ENCODE measurements at places on chromosomes 12 and 14.

GRCh38 chr14:93051600-93052546 is 63.9 kb downstream of the ITPK1 start:
- DNase-seq = no peak

GRCh38 chr14:58954901-58955861 is 233.3 kb upstream of the DAAM1 start:
- no peak for DNase-seq

- no peak for DNase-seq
These were observed 1.1 kb downstream of the CLECL1 start for GRCh38 chr12:9731797-9732196.

- no peak for DNase-seq
These were observed 14.3 kb upstream of the LGALS3 start for GRCh38 chr14:55114720-55115119.

- no peak for DNase-seq
These were observed 61.5 kb downstream of the SPATS2 start for GRCh38 chr12:49428793-49429192.

- no peak for DNase-seq
These were observed 63.2 kb downstream of the PTCSC3 start for GRCh38 chr14:36113341-36113740.

- no peak for DNase-seq
These were observed 150.8 kb downstream of the PRKCH start for GRCh38 chr14:61472011-61472672.

DNA sequence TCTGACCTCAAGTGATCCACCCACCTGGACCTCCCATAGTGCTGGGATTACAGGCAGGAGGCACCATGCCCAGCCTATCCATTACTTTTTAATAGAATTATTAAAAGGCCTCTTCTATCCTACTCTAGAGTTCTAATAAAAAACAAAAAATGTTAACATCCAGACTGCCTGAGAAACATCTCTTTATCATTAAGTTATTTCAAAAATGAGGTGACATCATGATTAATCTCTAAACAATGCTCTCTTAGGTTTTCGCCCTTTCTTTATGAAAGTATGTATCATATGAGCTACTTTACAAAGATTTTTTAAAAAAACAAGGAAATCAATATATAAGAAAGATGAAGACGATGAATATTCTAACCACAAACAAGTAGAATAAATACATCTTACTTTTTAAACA is 52.6 kb downstream of the FGD6 start:
- no peak for DNase-seq

DNA sequence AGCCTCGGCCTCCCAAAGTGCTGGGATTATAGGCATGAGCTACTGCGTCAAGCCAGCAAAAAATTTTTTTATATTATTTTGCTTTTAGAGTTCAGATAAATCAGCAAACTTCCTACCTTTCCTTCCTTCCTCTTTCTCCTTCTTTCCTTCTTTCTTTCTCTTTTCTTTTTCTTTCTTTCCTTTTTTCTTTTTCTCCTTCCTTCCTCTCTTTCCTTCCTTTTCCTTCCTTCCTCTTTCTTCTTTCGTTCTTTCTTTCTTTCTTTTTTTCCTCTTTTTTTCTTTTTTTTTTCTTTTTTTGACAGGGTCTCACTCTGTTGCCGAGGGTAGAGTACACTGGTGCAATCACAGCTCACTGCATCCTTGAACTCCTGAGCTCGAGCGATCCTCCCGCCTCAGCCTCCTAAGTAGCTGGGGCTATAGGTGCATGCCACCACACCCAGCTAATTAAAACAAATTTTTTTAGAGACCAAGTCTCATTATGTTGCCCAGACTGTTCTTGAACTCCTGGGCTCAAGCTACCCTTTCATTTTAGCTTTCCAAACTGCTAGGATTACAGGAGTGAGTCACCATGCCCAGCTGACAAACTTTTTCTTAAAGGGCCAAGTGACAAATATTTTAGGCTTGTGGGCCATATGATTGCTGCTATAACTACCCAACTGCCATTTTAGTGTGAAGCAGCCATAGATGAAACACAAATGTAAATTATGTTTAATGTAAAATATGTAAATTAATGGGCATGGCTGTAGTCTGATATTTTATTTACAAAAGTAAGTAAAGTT is 7.1 kb upstream of the WASHC4 start:
- no peak for DNase-seq

- DNase-seq = no peak
These were observed 253.8 kb upstream of the GARIN6 start for GRCh38 chr12:99393763-99394162.

GRCh38 chr12:57377103-57377840 is 53.6 kb downstream of the R3HDM2 start:
- DNase-seq = no peak

GRCh38 chr12:93670104-93670503 is 7.1 kb upstream of the CRADD start:
- DNase-seq = no peak

DNA sequence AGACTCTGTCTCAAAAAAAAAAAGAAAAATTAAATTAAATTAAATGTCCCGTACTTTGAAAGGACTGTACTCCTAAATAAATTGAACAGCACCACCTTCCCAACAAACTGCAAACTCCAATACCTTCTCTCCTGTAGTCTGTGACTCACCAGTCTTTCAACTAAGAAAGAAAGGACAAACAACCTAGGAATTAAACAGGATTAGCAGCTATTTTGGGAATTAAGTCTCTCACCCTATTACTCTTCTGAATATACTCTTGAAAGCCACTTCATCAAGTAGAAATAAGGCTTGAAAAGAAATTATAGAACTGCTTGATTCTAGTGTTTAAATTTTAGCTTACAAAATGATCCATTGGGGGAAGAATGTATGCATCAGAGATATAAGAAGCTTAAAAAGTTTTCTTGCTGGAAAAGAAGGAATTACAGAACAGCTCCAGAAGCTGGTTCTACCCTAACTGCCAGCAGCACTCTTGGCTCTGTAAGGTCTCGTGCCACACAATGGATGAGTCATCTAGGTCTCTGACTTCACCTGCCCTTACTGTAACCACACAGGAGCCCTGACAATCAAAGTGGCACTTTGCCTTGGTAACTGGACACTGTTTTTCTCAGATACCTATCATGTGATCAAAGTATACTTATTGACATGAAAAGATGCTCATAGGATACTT is 57.0 kb upstream of the CERS5 start:
- DNase-seq = no peak

- no peak for DNase-seq
These were observed 136.9 kb downstream of the ITPR2 start for GRCh38 chr12:26696048-26696612.

- DNase-seq = no peak
These were observed 108.4 kb downstream of the PPP1R12A start for GRCh38 chr12:79826267-79827128.

- no peak for DNase-seq
These were observed 357.3 kb upstream of the MIS18BP1 start for GRCh38 chr14:45610318-45610717.

DNA sequence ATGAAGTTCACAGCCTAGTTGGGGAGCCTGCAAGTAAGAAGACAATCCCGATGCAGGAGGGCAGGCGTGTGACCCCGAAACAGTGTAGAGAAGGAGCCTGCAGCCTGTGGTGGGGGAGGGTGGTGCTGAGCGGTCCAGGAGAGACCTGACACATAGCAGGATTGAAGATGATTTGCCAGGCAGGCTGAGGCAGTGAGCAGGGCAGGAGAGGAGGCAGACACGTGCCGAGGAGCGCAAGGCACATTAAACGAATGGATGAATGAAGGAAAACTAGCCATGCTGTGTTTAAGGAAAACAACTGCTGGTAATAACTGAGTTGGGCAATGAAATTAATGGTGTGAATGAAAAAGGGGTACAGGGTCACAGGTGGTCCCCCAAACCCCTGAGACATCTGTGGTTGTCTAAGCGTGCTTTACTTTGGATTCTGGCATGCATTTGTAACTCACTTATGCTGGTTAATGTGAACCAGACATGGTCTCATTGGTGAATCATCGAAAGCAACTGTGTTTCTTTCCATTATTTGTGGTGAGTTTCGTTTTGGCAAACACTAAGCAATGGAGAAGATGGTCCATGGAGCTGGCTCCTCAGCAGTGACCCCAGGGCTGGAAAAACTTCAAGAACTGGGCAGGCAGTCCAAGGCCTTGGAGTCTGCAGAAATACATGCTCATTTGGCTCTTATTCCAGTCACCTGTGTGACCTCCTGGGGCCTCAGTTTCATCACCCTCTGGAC is 96.9 kb upstream of the EVL start:
- DNase-seq = no peak

DNA sequence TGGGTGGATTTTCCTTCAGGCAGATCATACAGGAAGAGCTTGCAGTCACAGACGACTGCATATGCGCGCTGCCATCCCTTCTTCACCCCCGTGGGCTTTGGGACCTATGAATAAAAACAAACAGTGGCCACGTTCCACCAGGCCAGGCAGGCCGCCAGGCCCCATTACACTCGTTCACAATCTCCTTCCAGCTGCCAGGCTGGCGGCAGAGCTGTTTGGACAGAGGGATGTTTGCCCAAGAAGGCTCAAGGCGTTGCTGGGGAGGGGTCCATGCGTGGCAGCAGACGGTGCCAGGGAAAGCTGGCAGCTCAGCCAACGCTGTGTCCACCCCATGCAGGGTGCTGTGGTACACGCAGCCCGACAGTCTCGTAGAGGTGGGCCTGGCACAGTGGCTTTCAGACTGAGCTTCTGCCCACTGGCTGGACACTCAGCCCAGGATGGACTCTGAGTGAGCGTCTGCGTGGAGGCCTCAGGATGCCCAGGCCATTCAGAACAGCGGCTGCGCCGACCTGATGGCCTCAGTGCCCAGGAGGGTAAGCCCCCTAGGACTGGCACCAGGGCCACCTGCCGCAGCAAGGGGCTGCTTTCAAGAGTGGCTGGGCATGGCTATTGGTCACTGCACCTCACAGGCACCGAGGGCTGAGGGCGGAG is 27.5 kb downstream of the AMN start:
- DNase-seq = peak; percentile 66

DNA sequence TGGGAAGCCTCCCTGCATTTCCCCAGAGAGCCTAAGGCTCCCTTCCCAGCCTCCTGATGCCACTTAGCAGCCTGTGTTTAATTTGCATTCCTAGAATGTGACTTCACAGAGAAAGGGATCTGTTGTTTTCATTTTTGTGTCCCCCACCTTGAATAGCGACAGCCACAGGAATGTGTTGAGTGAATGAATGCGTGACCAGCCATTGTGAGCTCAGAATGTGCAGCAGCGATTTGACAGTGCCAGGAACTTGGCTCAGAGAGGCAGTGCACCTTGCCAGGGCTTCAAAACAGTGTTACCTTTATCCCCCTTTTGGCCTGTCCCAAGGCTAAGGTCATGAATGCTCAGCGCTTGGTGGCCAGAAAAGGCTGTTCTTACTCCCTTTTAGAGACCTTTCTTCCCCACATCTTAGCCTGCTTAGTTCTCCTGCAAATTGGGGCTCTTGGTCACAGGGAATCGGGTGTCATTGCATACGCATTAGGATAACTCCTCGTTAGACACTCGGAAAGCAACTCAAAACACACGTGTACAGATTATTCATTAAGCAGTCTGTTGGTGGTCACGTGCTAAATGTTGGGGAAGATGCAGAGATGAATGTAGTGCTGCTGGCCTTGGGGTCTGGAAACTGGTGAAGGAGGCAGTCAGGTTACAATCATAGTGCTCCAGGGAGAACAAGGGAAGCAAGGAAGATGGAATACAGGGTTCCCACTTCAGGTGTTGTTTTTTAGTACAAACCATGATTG is 9.8 kb downstream of the NTF3 start:
- no peak for DNase-seq
